ENCODE measurements at places on chromosomes 11 and 22.

DNA sequence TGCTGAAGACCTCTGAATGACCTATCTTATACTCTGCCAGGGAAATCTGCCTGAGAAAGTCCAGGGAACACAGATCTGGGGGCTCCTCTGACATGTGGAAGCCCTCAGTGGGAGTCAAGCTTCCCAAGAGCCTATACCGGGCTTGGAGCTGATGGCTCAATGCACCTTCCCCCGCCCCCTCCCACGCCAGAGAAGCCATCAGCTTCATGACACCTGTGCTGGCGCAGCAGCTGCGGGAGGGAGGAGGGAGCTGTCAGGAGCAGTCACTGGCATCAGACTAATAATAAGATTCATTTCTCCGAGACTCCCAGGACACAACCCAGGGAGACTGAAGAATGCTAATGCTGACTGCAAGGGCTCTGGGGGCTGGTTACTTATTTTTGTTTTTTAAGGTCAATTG lies 47.8 kb downstream of the SPATA19 start:
- no peak for DNase-seq

GRCh38 chr11:2074266-2074825 lies 64.8 kb downstream of the IGF2 start:
- no peak for DNase-seq

DNA sequence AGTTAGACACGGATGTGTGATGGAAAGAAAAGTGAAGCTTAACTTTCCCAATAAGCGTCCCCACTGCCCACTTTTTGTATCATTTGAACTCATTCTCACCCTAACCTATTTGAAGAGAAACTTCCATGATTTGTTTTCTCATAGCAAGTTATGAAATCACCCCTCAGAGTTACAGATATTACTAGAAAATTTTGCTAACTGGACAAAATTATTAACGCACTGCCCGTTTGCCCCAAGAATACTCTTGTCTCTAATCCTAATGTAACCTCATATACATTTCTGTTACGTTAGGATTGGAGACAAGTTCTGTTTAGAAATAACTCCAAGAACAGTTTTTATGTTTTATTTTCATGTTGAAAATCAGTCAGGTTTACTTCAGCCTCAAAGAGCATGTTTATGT lies 25.5 kb downstream of the TOM1 start:
- DNase-seq, result no peak

DNA sequence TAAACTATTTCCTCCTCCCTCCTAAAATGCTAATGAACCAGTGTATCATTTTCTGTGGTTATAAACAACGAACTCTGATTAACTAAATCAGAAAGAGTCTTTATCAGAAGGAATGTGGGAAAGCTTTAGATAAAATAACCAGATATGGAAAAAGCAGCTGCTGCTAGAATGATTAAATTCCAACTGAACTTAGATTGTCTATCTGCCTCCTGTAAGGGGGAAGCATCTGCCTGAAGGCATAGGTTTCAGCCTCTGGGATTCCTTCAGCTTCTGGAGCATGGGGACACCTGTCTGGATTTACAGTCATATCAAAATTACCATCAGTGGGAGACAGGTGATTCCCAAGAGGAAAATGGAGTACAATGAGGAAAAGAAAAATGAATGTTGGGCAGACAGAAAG lies 1095.5 kb upstream of the CCDC90B start:
- DNase-seq, result no peak

GRCh38 chr11:3626250-3626960 lies 15.4 kb downstream of the ART5 start:
- no peak for DNase-seq

GRCh38 chr11:103035791-103036434 lies 56.0 kb downstream of the DCUN1D5 start:
- no peak for DNase-seq

- no peak for DNase-seq
These were observed 12.0 kb upstream of the LAYN start for GRCh38 chr11:111528557-111528956.

DNA sequence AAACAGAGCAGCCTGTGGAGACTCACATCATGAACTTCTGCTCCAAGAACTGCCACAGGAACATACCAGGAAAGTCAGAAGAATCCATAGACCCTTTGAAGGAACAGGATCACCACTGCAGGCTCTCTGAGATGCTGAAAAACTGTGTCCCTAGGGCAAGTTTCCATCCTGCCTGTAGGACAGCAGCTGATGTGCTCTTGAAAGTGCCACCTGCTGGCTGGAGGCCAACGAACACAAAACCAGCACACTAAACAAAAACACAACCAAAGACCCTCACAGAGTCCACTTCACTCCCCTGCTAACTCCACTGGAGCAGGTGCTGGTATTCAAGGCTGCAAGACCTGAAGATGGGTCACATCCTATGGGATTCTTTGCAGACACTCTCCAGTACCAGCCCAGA lies 12.0 kb upstream of the NXPE1 start:
- DNase-seq, result no peak

GRCh38 chr11:114311946-114312345 lies 15.7 kb downstream of the NNMT start:
- no peak for DNase-seq

DNA sequence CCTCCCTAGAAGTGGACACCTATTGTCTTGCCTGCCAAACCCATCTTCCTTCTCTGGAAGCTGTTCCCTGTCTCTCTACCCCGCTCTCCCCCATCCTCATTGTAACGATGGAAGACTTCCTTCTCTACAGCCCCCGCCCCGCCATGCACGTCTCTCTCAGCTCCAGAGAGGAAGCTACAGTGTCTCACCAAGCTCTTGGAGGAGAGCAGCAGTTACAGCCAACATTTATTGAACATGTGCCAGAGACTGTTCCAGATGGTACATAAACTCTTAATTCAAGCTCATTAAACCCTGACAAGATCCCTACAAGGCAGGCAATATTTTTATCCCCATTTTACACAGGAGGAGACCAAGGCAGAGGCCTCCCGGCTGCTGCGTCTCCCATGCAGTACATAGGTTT lies 15.1 kb downstream of the MCHR1 start:
- no peak for DNase-seq

GRCh38 chr11:24521601-24522000 lies 24.7 kb downstream of the LUZP2 start:
- no peak for DNase-seq

- DNase-seq, result no peak
These were observed 22.6 kb downstream of the GDPD4 start for GRCh38 chr11:77278595-77279506.

DNA sequence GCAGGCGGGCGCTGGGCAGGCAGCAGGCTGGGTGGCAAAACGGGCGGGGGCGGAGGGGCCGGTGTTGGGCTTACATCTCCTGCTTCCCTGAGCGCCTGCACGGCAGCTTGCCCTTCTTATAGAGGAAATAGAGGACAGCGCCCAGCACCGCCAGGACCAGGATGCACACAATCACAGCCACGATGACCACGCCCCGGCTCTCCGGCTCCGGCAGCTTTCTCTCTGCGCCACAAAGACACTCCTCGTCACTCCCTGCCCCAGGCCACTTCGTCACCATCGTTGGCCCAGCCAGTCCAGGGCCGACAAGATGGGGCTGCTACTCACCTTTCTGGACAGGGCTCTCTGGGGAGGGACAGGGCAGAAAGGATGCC lies 6.3 kb downstream of the MCAM start:
- DNase-seq, result no peak

DNA sequence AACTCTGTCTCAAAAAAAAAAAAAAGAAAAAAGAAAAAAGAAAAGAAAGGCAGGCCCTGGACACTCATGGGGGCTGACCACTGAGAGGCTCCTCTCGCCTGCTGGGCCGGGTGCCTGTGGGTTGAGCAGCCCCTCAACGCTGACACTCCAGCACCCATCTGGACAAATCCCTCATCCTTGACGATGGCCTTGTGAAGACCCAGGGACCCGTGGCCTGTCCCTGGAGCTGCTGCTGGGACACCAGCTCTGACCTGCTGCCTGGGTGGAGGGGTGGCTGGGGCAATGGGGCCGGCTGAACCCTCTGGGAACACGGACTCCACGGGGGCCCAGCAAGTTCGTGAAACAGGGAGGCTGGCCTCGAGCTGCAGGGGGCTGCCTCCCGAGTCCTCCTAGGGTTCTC lies 10.5 kb upstream of the BID start:
- DNase-seq, result no peak

DNA sequence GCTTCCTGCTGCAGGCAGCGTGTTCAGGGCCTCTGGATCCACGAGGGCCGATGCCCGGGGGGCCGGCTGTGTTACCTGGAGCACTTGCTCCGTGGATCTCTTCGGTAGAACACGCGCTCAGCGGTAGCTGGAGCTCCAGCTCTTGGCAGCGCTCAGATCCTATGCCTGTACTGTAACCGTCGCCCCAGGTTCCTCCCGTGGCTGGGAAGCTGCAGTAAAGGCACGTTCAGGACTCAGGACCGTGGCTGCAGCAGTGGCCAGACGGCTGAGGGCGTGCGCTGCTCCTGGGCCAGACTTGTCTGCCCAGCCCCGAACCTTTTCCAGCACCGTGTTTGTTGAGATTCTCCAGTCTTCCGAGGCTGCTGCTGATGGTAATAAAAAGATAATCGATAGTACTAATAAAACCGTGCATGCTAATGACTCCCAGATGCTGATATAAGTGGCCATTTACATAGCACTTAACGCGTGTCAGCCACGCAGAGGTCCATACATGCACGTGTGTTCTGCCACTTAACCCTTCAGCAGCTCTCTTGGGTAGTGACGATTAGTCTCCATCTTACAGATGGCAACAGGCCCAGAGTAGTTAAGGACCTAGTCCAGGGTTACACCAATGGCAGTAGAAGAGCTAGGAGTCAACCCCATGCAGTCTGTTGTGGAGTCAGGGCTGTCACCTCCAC lies 1.4 kb downstream of the MOV10L1 start:
- DNase-seq, result no peak

- peak; percentile 67 for DNase-seq
These were observed 6.8 kb downstream of the BID start for GRCh38 chr22:17767233-17768065.

All from stimulated activated naive CD4-positive, alpha-beta T cell treated with Interleukin-2 at 50 U/mL for 16 hours (primary cell).